ENCODE measurements at places on chromosomes 7 and 10.

DNA sequence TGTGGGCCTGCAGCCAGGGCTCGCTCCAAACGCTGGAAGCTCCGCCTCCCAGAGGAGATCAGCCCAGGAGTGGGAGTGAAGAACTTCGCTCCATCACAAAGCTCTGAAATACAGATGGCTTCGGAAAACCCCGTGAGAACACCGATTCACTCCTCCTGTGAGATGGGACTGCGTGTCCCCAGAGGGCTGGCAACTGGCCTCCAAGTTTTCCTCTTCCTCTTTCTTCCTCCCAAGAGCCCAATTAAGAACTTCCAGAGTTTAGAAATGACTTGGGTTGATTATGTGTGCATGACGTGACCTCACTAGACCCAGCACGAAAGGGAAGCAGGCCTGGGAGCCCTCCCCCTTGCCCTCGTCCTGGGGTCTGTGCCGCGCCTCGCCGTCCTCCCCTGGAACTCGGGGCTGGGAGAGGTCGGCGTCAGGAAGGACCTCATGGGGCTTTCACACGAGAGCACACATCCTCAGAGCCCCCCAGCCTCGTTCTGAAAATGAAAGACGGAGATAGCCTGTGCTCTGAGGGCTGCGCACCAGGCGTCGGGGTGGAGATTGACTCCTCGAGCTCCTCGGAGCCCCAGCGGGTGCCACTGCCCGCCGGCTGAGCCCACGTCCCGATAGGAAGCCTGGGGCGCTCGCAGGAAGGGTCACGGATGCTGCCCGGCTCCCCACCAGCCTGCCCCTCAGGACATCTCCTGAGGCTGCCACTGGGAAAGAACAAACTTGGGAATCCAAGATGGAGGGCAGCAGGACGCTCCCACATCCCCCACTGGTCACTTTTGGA is 37.8 kb downstream of the PTPRN2 start:
- no peak for DNase-seq

DNA sequence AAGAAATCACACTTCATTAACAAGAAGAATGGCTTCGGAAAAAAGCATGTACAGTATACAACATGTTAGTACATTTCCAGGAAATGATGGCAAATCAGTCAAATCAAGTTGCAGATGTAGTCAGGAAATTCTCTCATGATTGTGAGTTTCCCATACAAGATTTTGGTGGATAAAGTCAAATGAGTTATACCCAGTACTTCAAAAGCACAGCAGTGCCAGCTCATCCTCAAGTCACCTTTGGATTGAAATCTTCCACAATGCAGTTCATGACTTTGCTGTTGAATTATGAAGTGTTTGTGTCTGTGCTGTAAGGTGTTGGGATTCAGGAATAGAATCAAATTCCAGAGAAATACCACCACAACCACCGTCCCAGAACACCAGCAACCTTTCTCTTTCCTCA is 301.3 kb upstream of the BMPER start:
- DNase-seq: no peak

GRCh38 chr7:140683657-140684056 is 10.9 kb downstream of the ADCK2 start:
- DNase-seq: no peak

DNA sequence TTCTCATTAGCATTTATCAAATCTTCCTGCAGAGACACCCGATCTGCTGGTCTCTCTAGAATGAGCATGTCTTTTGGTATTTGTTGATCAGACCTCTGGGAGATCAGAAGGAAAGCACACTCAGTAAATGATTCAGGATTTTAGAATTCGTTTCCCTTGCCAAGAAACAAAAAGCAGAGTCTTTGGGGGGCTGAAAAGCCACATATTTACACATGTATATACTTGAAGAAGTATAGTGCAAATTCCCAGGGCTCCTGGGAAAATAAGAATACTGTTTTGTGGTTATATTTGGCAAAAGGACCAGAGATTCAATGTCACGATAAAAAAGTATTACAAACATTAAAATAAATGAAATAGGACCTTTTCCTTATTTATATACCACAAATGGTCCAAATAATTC is 100.2 kb downstream of the AGMO start:
- peak; percentile 69 for DNase-seq

- DNase-seq: no peak
Observed at GRCh38 chr10:114346176-114347031, 57.9 kb downstream of the AFAP1L2 start.

DNA sequence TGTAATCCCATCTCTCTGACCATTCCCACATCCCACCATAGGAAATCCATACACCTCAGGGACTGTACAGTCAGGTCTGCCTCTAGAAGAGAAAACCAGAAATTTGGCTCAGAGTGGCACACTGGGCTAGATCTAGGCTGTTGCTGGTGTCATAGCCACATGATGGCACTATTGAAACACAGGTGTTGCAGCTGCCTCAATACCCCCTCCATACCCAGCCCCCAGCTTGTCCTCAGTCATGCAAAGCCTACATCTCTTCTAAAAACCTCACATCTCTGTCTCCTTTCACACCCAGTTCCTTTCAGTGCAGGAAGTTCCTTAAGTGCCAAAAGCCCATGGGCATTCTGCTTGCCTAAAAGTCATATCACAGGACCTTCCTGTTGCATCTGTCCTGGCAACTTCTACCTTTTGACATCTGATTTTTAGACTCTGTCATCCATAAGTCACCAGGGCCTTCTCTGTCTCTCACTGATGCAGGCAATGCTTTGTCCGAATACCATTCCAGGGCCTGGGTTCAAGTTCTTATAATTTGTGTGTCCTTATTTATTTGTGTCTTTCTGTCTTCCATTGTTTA is 27.0 kb upstream of the HIBADH start:
- peak; percentile 26 for DNase-seq

- peak; percentile 48 for DNase-seq
Observed at GRCh38 chr7:13217768-13218167, 530.3 kb downstream of the ARL4A start.

GRCh38 chr7:94530109-94530508 is 20.5 kb downstream of the CASD1 start:
- DNase-seq: no peak

DNA sequence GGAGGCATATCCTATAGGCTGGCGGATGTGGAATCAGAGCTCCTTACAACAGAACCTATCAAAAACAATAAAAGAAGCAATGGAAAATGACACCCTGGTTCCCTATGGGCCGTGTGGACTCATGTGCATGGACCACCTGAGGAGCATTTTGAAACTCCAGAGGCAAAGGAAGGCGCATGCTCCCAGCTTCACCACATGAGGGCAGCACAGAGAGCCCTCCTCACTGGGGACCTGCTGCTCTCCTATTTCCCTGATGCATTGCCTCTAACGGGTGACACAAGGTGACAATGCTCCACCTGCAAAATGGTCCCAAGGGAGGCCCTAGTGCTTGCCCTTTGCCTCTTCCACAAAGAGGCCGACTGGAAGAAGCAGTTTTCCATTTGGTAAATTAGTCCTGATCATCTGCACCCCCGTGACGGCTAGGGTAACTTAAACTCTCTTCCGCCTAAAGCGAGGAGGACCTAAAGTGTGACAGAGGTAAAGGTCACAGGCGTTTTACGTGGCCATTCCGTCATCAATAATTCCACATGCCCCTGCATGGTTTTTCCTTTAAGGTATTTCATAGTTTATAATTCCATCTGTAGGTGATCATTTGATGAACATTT is 67.7 kb downstream of the GPAM start:
- DNase-seq: peak; percentile 81

DNA sequence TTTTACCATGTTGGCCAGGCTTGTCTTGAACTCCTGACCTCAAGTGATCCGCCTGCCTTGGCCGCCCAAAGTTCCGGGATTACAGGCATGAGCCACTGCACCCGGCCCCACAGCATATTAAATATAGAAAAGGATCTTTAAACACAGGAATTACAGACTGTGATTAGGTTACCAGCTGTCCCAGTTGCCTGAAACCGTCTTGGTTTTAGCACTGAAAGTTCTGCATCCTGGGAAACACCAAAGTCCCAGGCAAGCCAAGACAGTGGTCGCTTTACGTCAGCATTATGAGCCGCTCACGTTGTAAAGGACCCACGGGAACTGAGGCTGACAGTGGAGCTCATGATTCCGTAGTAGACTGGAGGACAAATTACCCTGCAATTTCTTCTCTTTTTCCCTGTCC is 69.0 kb upstream of the FAM180A start:
- DNase-seq: no peak

DNA sequence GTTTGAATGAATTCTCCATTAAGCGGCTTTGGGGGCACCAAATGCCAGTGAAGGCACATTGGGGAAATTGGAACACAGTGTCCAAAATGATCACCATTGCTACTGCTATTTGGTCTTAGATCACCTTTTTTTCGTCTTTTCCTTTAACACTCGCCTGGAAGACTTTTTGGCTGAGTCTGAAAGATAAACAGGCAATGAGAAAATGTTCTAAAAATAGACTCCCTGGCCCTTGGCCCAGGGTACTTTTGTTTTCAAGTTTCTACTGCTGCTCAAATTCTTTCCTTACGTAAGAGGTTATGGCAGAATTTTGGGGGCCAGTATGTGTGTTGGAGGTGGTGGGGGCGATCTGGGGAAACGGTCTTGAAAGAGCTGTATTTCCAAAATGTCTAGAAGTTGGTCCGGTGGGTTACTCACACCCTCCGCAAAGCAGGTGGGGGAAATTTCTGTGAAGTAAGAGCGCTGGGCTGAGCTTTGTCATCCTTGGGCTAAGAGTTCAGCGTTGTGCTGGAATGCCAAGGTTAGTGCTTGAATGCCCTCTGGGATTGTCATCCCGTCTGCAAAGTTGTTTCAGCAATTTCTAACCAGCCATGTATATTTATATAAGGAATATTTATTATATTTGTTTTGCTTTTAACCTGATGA is 1.3 kb upstream of the ITPRIP start:
- peak; percentile 53 for DNase-seq

DNA sequence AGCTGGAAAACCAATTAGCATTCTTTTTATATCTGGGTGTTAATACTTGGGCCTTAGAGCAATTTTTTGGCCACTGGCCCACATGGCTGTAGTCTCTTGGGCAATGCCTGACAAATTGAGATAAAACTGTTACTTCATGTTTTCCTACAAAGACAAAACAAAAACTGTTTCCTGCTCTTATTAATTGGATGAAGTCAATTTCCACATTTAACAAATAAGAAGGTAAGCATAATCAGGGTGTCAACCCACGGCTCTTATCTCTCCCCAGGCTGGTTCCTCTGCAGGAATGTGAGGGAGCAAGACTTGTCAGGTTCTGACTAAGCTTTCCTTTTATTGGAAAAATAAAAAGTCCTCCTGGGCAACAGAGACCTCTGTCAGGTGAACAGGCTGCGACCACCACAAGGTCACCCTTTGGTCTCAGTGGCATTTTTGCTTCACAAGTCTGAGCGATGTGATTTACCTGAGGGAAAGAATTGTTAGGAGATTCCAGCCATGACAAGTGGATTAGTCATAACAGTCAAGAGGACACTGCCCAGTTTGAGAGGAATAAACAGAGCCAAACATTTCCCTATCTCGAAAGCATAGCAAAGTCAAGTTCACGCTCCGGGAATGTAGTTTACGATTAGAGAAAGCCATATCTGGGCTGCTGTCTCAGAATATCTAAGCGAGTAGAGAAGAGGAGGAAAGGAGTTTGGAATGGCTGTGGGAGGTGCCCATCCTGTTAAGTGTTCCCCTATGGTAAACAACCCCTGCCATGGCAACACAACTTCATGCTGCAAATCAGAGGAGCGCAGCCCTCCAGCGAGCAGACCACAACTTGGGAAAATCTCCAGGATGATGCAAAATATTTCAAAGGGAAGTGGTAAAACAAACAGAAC is 144.4 kb downstream of the TES start:
- peak; percentile 82 for DNase-seq

DNA sequence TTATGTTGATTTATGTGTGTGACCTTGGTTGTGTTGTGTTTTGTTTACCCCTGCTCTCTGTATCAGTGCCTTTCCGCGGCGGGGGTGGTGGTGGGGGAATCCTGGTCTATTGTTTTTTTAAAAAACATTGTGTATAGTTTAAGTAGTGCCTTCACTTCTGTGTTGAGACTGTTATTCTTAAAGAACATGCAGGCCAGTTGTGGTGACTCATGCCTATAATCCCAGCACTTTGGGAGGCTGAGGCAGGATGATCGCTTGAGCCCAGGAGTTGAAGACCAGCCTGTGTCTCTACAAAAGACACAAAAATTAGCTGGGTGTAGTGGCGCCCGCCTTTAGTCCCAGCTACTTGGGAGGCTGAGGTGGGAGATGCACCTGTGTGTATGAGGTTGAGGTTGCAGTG is 429.0 kb upstream of the LRGUK start:
- no peak for DNase-seq

GRCh38 chr7:48321319-48322010 is 150.2 kb downstream of the ABCA13 start:
- DNase-seq: no peak

- no peak for DNase-seq
Observed at GRCh38 chr10:7982727-7983126, 71.8 kb upstream of the GATA3 start.

GRCh38 chr10:79028451-79029010 is 40.2 kb upstream of the ZMIZ1 start:
- DNase-seq: no peak

DNA sequence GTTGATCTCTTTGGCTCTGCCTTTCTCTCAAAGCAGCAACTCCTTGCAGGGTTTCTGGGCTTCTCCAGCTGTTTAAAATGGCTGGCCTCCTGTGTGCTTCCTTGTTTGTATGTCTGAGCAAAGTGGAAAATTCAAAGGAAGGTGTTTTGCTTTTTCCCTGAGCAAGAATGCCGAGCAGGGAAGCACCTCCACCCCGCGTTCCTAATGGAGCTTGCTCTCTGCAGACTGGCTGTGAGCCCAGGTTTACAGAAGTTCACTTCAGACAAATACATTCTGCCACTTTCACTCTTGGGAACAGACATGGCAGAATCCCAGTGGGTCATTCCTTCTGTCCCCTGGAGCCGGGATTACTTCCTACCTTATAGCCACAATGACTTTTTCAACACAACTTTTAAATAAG is 181.8 kb upstream of the AGK start:
- DNase-seq: no peak

DNA sequence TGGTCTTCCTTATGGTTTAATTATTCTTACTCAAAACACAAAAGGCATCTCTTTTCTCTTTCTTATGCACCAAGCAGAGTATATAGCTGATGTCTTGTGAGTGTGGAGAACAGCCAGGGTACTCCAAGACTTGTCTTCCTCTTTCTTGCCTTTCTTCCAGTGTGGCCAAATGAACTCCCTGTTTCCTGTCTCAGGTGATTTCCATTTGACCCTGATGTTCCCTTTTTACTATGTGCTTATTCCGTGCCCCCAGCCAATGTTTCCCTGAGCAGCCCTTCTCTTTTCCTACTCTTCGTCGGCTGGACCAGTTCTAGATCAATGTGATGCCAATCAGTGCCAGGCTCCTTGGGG is 12.6 kb downstream of the OR9A4 start:
- no peak for DNase-seq

DNA sequence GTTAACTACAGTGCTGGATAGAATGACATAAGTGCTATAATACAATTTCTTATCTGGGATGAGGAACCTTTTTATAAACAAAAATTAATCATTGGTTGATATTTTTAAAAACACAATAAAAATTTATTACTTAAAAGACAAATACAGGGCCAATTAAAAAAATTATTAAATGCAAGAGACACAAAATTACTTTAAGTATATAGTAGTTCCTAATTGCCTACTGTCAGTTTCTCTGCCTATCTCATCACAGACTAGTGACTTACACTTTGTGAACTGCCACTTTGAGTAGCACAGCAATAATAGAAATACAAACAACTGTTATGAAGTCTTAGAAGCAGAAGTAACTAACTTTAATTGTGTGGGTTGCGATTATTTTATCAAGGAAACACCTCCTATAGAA is 8.4 kb downstream of the TES start:
- no peak for DNase-seq
